Stimulated activated CD4-positive, alpha-beta T cell treated with anti-CD3 and anti-CD28 coated beads, Interleukin-4, amount 100 ng/mL, for 24 hours (primary cell): ENCODE measurements at places on chromosomes 13 and 19.

- DNase-seq = no peak
Observed at GRCh38 chr19:10646456-10647159, 7.5 kb upstream of the ILF3 start.

DNA sequence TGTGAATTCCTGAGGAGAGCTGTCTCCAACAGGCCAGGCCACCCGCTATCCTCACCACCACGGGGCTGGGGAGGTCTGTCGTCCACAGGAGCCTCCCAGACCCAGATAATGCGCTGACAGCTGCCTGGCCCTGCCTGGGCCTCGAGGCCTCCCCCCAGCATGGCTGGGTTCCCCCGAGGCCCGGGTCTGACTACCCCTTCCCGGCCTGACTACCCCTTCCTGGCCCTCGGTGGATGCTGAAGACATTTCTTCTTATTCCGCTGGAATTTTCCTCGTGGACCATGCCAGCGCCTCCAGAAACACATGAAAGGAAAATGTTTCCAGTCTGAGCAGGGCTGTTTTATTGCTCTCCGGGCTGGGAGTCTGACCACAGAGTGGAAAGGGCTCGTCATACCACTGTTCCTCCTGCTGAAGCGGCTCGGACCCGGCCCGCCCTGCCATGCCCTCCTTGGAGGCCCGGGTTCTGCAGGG lies 16.8 kb upstream of the COMP start:
- DNase-seq = no peak

DNA sequence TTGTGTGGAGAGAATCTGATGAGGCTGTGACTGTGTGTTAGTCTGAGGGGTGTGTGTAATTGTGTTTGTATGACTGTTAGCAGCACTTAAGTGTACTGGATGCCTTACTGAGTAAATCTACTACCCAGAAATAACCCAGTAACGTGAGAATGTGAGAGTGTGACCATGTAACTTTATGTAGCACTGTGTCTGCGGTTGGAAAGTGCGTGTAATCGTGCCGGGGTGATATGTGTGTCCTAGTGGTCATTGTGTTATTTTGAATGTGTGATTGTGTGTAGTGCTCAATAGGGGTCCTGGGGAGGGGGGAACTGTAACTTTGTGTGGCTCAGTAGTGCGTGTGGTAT lies 550 bp downstream of the ZNF383 start:
- peak; percentile 12 for DNase-seq

DNA sequence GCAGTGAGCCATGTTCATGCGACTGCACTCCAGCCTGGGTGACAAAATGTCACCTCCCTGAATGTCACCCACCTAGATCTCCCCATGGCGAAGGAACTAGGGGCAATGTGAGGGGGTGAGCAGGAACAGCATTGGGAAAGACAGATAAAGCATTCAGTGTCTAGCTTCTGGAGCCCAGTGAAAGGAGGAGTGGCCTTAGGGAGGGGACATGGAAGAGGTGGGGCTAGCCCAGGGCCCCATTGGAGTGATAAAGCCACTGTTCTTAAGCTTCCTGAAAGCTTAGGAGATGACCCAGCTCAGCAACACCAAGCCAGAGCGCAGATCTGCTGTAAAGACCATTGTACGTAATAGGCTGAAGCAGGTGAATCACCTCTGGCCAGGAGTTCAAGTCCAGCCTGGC lies 13.0 kb upstream of the KCNN1 start:
- no peak for DNase-seq

DNA sequence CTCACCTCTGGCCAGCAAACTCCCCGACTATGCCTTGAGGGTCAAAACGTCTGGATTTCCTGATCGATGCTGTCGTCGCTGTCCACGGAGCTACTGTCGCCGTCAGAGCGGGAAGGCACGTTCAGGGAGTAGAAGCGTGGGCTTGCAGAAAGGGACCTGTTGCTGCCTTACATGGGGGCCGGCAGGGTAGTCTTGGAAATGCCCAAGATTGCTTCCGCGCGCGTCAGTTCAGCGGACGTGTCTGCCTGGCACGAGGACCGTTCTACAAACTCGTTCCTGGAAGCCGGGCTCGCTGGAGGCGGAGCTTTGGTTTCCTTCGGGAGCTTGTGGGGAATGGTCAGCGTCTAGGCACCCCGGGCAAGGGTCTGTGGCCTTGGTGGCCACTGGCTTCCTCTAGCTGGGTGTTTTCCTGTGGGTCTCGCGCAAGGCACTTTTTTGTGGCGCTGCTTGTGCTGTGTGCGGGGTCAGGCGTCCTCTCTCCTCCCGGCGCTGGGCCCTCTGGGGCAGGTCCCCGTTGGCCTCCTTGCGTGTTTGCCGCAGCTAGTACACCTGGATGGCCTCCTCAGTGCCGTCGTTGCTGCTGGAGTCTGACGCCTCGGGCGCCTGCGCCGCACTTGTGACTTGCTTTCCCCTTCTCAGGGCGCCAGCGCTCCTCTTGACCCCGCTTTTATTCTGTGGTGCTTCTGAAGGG lies 15.4 kb downstream of the RB1 start:
- DNase-seq = no peak

GRCh38 chr13:21932996-21933395 lies 262.1 kb downstream of the FGF9 start:
- no peak for DNase-seq

DNA sequence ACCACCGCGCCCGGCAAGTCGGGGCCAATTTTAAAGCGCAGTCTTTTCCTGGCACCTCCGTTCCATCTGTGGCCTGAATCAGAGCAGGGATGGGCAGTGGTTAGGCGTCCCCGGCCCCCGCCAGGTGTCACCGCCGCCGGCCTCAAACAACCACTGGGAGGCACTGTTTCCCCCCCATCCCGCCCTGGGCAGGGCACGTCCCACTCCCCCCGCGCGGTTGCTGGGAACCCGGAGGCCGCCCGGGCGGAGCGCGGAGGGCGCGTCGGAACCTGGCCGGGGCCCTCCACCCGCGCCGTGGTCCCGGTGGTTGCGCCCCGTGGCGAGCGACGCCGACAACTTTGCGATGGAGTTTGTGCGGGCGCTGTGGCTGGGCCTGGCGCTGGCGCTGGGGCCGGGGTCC lies at the start of gene GRIN3B:
GRIN3B (plus strand) TSS at position 325 of the 400 bp plus-strand sequence; CDS start at position 344, 19 bp downstream.
- peak; percentile 70 for DNase-seq

DNA sequence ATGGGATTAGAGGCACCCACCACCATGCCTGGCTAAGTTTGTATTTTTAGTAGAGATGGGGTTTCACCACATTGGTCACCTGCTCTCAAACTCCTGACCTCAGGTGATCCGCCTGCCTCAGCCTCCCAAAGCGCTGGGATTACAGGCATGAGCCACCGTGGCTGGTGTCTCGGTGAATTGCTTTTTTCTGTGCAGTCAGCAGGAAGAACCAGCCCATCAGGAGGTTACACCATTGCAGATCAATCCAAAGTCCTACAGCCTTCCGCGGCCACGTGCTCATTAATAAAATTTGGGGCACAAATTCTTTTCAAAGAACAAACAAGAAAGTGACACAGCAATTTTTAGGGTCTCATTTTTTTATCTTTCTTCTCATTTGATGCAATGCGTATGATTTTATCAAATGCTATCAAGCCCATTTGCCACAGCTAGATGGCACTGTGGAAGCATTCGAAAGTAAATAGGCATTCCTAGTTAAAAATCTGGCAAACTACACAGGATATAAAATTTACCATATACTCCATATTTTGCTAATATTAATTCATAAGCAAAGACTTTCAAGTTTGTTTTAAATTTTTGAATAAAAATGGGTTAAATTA lies 54.4 kb upstream of the ZNF835 start:
- no peak for DNase-seq

DNA sequence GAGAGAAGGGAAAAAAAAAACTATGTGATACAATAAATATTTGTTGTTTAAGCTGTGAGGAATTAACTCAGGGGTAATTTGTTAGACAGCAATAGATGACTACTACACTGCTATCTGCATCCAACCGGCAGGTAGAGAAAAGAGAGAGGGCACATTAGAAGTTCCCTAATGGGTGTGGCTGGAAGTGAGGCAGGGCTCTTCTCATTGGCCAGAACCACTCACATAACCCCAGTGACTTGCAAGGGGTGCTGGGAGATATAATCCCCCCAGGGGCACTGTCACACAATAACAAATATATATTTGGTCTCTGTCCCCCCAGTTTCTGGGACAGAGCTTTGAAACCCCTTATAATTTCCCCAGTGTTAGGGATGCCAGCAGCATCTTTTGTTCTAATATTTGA lies 24.3 kb downstream of the FGF21 start:
- no peak for DNase-seq

GRCh38 chr13:101116826-101117225 lies 299.5 kb downstream of the NALCN start:
- no peak for DNase-seq

DNA sequence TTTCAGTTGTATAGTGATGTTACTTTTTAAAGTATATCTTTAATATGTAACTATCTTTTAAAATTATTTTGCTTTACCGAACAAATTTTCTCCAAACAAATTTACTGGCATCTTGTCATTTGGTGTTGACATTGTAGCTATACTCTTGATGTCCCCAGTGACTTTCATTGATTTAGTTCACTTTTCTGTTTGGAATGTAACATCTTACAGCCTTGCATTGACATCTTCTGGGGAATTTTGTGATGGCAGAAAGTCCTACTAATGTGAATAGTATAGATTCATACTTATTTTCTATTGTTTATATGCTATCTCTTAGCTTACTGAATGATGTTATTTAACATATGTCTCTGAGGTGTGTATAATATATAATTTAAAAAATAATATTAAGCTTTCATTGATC lies 800.9 kb upstream of the ATXN8OS start:
- no peak for DNase-seq

GRCh38 chr13:99415014-99415650 lies 86.1 kb upstream of the TM9SF2 start:
- DNase-seq = no peak

- DNase-seq = peak; percentile 87
Observed at GRCh38 chr19:11355160-11356073, at the start of gene PLPPR2. PLPPR2 (plus strand) TSS chr19:11355432; CDS start chr19:11357674, 2,242 bp downstream.

DNA sequence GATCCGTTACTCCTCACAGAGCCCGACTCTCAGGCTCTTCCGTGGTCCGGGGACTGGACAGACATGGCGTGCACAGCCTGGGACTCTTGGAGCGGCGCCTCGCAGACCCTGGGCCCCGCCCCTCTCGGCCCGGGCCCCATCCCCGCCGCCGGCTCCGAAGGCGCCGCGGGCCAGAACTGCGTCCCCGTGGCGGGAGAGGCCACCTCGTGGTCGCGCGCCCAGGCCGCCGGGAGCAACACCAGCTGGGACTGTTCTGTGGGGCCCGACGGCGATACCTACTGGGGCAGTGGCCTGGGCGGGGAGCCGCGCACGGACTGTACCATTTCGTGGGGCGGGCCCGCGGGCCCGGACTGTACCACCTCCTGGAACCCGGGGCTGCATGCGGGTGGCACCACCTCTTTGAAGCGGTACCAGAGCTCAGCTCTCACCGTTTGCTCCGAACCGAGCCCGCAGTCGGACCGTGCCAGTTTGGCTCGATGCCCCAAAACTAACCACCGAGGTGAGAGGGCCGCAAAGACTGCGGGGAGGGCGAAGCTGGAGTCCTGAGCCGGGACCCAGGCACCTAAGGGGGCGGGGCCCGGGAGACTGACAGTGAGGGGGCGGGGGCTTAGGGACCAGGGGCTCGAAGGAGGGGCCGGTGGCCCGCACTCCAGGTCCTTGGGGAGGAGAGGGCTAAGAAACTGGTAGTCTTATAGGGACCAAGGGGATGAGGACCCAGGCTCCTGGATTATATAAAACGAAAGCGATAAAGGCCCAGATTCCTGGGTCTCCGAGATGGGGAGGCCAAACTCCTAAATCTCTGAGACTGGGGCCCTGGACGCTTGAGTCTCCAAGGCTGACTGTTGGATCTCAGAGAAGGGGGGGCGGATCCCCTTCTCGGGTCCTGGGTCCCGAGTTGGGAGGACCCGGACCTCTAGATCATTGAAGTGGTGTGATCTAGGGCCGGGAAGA lies 2.0 kb downstream of the ETV2 start:
- DNase-seq = peak; percentile 79

DNA sequence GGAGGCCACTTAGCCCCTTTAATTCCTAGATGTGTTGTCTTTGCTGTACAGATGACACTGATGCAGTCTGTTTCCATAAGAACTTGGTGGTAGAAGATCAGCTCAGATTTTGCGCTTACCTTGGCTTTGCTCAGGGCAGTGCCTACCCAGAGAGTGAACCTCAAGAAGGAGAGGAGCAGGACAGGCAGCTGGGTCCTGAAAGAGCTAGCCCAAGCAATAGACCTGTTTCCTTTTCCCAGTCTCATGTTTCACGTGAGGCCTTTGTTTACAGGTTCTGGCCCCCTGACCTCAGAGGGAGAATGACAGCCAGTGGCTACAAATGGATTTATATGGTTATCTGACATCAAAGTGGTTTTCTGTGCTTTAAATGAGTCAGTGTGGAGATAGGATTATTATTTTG lies 40.1 kb downstream of the METTL21C start:
- no peak for DNase-seq

- DNase-seq = no peak
Observed at GRCh38 chr19:51651216-51651846, 4.7 kb upstream of the SIGLEC14 start.

- no peak for DNase-seq
Observed at GRCh38 chr13:112951674-112952371, 17.2 kb upstream of the MCF2L start.

GRCh38 chr19:53076984-53077383 lies 26.2 kb downstream of the ZNF160 start:
- no peak for DNase-seq

GRCh38 chr13:89382981-89383380 lies 1711.8 kb downstream of the SLITRK5 start:
- no peak for DNase-seq

GRCh38 chr13:94176561-94176960 lies 302.9 kb downstream of the DCT start:
- DNase-seq = no peak

DNA sequence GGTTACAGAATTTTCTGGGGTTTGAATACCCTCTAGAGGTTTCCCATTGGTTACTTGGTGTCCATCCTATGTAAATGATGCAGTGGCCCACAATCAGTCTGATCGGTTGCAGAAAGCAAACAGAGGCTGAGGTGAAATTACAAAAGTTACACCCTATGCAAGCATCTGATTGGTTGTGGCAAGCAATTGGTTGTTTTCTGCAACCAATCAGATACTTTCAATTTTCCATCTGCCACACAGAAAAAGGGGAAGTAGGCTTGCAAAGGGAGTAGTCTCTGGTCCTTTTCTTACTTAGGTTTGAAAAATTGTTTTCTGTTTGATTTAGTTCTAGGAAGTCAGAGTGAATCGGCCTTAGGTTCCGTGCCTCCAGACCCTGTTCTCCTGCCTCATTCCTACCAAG lies 93.1 kb downstream of the WTIP start:
- no peak for DNase-seq

DNA sequence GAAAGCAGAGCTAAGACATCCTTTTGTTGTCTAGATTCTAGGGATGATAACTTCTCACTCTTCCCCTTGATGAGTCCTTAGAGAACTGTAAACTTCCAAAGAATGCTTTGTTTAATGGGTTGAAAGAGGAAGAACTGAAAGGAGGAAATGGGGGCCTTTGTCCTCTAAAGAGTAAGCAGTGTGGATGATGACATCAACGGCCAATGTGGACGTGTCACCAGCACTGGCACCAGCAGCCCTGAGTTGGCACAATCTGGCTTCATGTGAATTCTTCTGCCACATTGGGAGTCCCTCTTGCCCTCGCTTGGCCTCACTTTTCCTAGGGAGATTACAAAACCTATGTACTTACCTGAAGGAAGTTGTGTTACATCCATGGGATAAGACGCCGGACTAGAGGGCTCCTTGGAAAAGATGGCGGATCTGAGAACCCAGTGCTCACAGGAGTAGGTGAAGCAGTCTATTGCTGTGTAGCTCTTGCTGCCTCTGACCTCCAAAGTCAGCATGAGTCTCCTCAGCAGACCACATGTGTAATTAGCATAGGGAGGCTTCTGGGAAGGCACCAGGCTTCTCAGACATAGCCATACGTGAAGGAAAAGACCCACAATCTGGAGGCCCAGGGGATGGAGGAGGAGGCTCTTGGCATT lies 62.8 kb downstream of the RGCC start:
- no peak for DNase-seq

- DNase-seq = no peak
Observed at GRCh38 chr19:2984215-2984528, 6.8 kb downstream of the TLE6 start.
